Neural crest cell (in vitro differentiated cells): ENCODE measurements at places on chromosomes 3 and 15. TPM values are rescaled to one million over a fixed set of nuclear protein-coding genes. Genes with fewer than 3 reads are reported as not detected.

GRCh38 chr3:16534640-16535262 is 21.3 kb upstream of the RFTN1 start:
- no peak for DNase-seq

- peak; percentile 64 for DNase-seq
These were observed 1.2 kb upstream of the TYRO3 start for GRCh38 chr15:41557673-41558399.

- DNase-seq: no peak
These were observed 74.6 kb downstream of the UMPS start for GRCh38 chr3:124804875-124805274.

CKMT1A gene
- 4.9 and 5.3 TPM in 2 replicates for total RNA-seq

DNA sequence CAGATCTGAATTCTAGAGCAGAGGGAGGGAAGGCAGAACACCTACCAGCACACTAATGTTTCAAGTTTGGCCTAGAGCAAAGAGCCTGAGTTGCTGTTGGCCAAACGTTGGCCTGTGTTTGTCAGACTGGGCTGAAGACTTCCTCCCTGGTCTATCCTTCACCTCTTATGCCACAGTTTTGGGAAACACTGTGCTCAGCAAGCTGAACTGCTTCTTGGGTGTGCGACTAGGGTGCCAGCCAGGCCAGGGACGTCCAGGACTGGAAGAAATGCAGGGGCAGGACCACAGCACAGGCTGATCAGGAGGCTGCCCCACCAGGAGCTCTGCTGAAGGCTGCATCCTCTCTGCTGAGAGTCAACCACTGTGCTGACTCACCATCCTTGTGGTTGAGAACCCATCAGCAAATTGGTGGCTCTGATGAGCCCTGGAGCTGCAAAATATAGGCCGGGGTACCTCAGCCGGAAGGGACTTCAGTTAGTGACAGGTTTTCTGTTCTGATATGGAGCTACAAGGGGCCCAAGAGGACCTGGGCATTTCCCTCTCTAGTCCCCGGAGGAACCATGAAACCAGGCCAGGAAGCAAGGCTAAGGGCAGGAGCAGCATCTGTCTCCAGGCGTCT is 131.6 kb upstream of the RASGRP1 start:
- no peak for DNase-seq

DNA sequence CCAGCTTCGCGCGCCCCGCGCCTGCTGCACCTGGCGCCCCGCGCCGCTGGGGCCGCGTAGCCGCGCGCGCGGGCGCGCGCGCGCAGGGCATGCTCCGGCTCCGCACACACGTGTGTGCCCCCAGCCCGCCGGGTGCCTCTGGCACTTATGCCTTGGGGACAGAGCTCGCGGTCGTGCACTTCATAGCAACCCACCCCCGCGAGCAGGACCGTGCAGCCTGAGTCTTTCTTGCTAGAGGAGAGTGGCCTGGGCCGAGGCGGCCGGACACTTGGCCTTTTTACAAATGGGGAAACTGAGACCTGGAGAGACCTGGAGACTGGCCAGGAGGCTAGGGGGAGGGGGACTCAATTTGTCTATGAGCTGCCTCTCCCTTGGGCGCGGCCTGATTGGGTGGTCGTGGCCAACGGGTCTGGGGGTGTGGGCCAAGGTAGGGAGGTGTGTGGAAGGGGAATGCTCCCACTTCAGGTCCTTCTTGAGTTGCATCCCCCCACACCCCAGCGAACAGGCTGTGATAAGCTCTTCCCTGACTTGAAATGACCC is 562 bp downstream of the NBEAL2 start:
- no peak for DNase-seq

- no peak for DNase-seq
These were observed 14.0 kb downstream of the VPS13C start for GRCh38 chr15:62046078-62046743.

ACKR4 gene
- not detected in 2 replicates for total RNA-seq

GRCh38 chr3:11662392-11662990 is 18.8 kb upstream of the VGLL4 start:
- no peak for DNase-seq

DNA sequence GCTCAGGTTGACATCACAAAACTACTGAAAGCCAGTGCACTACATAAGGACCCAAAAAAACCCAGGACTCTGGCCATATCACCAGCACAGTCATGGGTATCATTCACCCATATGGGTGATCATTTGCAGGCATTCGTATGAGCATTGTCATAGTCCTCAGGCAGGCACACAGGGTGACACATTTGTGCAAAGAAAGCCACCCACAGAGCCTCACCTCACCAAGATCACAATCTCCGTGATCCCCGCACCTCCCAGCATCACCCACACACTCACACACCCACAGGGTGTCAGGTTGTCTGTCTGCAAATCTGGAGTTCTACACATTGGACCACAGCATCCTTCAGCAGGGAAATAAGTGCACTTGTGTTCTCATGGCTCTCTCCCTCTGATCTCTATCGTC is 166.0 kb upstream of the LPP start:
- no peak for DNase-seq

CFAP92 gene
- 8.7 and 8.8 TPM in 2 replicates for total RNA-seq

GPD1L gene
- 6.0 and 7.7 TPM in 2 replicates for total RNA-seq

MESP1 gene
- total RNA-seq: 1.2 and 2.3 TPM in 2 replicates

DNA sequence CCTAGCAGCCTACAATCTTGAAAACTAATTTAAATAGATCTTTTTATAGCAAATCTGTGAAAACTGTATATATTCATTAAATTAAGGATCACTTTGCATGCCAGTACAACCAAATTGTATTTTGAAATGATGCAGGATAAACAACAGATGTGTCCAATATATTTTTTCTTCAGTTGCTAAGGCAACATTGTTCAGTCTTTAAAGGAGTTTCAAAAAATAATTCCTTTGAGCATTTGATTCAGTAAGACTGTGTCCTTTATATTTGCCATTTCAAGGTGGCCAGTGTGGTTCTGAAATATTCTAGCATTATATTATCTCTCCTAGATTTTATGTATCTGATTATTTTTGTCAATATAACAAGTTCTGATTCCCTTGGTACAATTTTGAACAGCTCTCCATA is 254.7 kb downstream of the PLOD2 start:
- DNase-seq: no peak

GRCh38 chr3:186807231-186807630 is 949 bp upstream of the RFC4 start:
- DNase-seq: no peak

- no peak for DNase-seq
These were observed 7.6 kb upstream of the NIPA1 start for GRCh38 chr15:22778796-22779195.

- DNase-seq: no peak
These were observed 124.8 kb downstream of the DMXL2 start for GRCh38 chr15:51497806-51498205.

UROC1 gene
- total RNA-seq: not detected in 2 replicates

GRCh38 chr3:122060040-122060698 is 5.0 kb downstream of the CD86 start:
- DNase-seq: no peak

HESX1 gene
- 0.98 and 1.7 TPM in 2 replicates for total RNA-seq

GRCh38 chr3:136836511-136837156 is 17.7 kb downstream of the SLC35G2 start:
- DNase-seq: no peak

- no peak for DNase-seq
These were observed 89.6 kb upstream of the CBLB start for GRCh38 chr3:105958237-105959000.

SEC62 gene
- 67.9 and 68.8 TPM in 2 replicates for total RNA-seq

GRCh38 chr3:49359623-49360022 is 1.5 kb upstream of the GPX1 start:
- no peak for DNase-seq

H1-8 gene
- total RNA-seq: not detected in 2 replicates

DNA sequence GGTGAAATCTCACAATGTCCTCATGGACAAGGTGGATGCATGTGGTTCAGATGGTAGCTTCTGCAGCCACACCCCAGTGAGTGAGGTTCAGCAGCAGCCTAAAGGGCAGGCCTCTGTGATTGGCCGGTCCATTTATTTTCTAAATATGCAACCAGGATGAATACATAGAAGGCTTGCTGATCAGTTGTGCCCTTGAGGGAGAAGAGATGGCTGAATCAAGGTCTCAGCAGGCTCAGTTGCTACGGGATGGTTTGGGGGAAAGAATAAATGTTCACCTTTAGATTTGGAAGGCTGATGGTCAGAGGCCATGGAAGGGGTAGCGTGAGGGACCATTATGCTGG is 53.7 kb upstream of the FGD5 start:
- DNase-seq: no peak

DNA sequence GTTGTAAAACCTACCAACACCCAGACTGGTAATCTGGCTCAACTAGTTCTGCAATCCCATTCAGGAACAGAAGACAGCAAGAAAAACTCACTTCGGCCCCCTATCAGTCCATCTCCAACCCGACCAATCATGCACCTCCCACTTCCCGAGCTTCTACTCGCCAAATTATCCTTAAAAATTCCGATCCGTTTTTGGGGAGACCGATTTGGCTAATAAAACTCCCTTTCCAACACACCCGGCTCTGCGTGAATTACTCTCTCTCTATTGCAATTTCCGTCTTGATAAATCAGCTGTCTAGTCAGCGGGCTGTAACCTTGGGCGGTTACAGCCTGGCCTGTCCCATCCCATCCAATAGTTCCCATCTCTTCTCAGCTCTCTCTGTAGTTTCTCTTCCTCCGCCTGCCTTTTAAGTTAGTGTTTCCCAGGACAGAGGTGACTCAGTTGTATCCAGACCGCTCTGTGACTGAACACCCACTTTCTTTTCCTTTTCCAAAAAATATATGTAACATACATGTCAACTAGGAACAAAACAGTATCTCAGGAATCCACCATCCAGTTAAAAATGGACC is 780 bp upstream of the ACAD9 start:
- no peak for DNase-seq

SLC2A2 gene
- total RNA-seq: not detected in 2 replicates

NRG4 gene
- total RNA-seq: not detected in 2 replicates

GRCh38 chr15:87816811-87817210 is 439.7 kb downstream of the NTRK3 start:
- no peak for DNase-seq

GRCh38 chr15:70748281-70748747 is 15.0 kb downstream of the UACA start:
- DNase-seq: no peak

DUOXA1 gene
- not detected in 2 replicates for total RNA-seq

DNA sequence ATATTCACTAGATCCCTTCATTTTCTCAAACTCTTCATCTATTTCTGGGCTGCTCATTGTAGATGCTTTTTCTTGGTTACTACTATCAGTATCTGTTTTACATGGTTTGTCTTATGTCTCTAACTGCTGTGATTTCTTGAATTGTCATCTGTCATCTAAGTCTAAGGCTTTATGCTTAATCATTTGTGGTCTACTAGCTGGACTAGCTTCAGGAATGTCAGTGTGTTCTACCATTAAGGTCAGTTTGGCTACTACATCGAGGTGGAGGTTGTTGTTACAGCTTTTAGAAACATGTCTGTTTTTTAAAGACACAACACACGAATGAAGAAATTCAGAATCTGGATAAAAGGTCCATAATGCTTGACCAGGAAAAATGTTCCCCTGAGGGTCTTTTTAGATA is 82.2 kb downstream of the ABI3BP start:
- no peak for DNase-seq

ZNF660 gene
- 26.1 and 29.8 TPM in 2 replicates for total RNA-seq

SHQ1 gene
- total RNA-seq: 20.7 and 22.4 TPM in 2 replicates

DNA sequence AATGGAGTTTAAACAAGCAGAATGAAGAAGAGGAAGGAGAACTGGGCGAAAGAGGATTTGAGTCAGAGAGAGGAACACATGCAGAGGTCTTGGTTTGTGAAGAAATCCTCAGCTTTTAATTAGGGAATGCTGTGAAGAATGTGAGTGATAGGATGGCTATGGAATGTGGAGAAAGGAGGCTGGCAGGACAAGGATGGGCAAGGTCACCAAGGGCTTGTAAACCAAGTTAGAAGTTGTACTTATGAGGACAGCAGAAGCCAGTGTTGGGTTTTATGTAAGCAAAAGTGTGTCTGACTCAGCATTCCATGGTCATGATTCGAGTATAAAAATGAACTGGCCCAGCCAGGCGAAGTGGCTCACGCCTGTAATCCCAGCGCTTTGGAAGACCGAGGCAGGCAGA is 60.0 kb upstream of the IL12A start:
- DNase-seq: no peak

DNA sequence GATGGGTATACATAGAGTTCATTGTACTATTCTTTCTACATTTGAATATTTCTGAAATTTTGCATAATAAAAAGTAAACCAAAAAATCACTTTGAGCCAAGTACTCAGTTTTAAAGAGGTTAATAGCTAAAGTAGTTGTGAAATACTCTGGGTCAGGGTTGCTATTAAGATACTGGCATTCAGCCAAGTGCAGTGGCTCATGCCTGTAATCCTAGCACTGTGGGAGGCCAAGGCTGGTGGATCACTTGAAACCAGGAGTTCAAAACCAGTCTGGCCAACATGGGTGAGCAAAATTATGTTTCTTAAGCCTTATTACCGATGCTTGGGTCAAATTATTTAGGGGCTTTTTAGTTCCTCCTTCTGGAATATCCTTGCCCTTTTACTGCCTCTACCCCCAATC is 122.0 kb upstream of the MELTF start:
- no peak for DNase-seq
